ENCODE measurements at places on chromosomes 3 and 15. TPM values are rescaled to one million over a fixed set of nuclear protein-coding genes. Genes with fewer than 3 reads are reported as not detected.

DNA sequence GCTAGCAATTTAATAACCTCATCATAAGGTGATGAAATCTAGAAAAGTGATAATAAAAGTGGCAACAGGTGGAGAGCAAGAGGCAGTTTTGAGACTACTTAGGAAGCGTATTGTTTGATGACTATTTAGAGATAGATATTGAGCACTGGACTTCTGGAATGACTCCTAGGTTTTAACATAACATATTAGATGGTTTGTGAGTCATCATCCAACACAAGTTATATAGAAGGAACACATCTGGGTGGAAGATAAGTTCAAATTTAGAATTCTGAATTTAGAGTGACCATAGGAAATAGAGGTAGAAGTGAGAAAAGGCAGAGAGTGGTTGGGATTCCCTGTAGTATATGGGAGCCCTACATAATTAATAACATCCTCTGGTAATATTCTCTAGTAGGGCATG lies 282.8 kb upstream of the ALCAM start:
- DNase-seq: no peak

GRCh38 chr3:196688349-196688748 lies 23.7 kb downstream of the CEP19 start:
- no peak for DNase-seq

DNA sequence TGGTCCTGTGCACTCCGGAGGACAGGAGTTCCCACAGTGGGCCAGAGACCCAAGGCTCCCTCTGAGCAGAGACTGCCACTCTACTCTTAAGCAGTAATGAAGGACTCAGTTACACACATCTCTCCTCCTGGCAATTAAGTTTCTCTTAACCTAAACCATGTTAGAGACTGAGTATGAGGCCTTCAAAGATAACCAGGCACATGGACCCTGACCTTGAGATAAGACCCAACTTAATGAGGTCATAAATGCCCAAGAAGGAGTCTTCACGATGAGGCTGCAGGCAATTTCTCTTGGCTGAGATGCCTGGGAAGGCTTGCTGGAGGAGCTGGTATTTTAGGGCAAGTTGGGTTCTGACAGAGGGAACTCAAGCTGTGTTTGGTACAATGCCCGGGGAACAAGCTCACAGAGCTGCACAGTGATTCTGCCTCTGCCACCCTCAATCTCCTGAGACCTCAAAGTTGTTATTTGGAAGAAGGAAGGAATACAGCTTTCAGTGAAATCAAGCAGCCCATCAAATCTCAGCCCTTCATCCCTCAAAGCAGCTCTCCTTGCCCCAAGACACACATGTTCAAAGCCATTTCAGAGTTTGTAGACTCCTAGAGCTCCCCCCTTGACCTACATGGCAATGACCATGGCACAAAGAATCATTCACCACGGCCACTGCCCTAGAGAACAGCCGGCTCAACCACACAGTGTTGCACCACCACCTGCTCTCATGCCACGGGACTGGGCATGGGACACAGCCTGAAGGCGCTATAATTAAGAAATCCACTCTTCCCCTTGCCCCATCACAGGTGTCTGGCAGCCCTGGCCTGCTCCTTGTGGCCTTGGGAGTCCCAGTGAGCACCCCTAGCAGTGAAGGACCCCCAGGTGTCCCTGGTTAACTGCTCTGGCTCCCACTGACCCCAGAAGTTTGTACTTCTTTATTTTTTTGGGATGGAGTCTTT lies 7.1 kb downstream of the RMDN3 start:
- DNase-seq: no peak

DNA sequence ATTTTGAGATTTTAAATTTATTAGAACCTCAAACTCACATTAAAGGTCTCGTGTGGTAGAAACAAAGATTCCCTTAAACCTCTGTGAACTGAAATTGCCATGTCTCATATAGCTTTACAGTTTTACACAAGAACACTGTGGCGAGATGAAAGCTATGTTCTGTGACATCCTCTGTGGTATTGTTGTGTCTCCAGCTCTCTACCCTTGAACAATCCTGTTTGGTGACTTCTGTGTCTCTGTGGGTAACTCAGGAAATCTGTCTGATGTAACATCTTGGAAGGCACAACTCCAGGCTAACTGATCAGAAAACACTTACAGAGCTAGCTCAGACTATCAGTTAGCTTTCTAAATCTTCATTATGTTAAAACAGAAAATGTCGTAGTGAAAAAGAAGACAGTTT lies 318.8 kb upstream of the GBE1 start:
- no peak for DNase-seq

- no peak for DNase-seq
Observed at GRCh38 chr3:64255741-64256340, 30.6 kb upstream of the PRICKLE2 start.

DNA sequence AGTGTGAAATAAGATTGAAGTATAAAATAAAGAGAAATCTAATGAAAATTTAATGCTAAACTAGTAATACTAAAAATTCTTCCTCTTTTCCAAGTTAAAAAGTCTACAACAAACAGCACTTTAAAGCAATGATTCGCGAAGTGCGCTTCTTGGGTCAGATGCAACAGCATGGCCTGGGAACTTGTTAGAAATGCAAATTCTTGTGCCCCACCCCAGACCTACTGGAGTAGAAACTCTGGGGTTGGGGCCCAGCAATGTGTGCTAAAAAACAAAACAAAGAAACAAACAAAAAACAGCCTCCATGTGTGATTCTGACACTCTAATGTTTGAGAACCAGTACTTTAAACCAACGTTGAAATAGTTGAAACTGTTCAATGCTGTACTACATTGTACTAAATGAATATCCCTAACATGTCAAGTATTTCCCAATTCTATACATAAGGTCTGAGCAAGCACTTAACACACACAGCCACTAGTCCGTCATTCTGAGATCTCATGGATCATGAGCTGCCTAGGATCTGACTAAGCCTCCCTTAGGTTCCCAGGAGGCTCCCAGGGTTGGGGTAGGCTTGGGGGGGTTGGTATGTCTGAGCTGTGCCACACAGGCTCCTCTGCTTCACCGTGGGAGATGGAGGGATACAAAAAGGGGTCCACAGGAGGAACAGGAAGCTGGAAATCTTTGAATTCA lies 6.1 kb downstream of the RASGRP1 start:
- no peak for DNase-seq

GRCh38 chr15:92383519-92384324 lies 10.0 kb upstream of the ST8SIA2 start:
- no peak for DNase-seq

DNA sequence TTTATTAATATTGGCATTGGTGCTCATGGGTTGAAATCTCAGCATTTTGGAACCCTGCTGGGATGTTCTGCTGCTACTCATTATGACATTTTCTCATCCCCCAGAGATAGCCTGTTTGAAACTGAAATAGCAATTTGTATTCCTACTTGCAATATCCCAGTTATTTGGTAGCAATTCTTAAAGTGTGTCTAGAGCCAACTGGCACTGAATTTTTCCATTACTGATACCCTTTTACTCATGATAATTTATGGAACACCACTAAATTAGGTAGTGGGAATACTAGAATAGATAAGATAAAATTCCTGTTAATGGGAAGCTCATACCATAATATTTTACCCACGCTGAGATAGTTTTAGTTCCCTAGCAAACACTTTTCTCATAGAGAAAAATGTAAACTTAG lies 309.3 kb downstream of the SV2B start:
- no peak for DNase-seq

GRCh38 chr15:37362414-37362813 lies 262.1 kb upstream of the MEIS2 start:
- no peak for DNase-seq

DNA sequence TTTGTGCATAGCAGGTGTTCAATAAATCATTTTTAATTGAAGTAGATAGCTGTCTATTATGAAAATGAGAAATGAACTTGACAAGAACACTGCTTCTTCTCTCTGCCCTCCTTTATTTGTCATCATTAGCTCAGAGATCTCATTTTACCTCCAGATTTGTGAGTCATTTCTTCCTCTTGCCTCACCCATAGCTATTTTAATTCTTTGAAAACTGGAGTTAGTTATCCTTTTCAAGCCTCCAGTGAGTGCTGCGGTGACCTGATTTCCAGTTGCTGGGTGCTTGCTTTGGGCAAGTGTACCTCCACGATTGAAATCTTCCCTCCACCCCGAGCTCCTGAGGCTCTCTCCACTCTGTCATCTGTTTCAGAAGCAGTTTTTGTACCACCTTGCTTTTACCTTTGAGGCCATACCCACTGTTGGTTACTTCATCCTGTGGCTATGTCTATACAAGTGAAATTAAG lies 114.6 kb downstream of the NFKBIZ start:
- no peak for DNase-seq

DNA sequence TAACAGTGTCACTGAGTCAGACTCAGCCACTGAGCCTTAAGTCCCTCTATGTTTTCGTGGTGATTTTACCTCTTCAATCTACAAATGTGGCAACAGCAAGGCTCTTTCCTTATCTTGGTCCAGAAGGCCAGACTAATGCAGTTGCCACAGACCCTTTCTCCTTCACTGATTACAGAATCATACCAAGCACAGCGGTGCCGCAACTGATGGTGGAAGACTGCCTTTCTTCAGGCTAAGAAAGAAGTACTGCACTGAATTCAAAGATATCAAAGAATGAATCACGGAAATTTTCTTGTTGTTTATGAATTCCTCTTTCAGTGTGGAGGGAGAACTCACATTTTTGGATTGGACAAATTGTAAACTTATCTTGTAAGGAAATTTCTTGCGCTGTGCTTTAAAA lies 18.6 kb downstream of the DCP1A start:
- DNase-seq: no peak

DNA sequence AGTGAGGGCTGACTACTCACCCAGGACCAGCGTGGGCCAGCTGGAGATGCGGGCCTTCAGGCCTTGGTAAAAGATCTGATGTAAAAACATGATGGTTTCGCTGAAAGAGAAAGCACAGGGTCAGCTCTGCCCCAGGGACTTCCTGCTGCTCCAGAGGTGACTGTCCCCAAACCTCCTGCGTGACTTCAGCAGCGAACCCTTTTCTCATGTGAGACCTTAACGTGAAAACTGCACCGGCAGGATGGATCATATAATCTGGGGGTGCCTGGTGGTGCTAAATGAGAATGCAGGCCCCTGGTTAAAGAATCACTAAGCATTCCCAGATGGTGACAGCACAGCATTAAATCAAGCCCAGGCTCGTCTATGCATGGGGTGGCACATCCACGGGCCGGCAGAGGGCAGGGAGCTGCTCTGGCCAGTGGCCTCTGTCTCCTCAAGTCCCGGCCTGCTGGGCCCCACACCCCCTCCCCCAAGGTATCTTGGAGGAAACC lies 55.4 kb downstream of the RASGRF1 start:
- peak; percentile 31 for DNase-seq

GRCh38 chr3:181723625-181724191 lies 12.0 kb downstream of the SOX2 start:
- no peak for DNase-seq

- DNase-seq: no peak
Observed at GRCh38 chr3:149732234-149732633, 20.1 kb downstream of the COMMD2 start.

- DNase-seq: no peak
Observed at GRCh38 chr3:66208189-66208588, 12.6 kb upstream of the SLC25A26 start.

- DNase-seq: no peak
Observed at GRCh38 chr3:23626442-23626841, 179.3 kb upstream of the UBE2E1 start.

- peak; percentile 93 for DNase-seq
Observed at GRCh38 chr15:70014860-70015490, 82.7 kb downstream of the TLE3 start.

- no peak for DNase-seq
Observed at GRCh38 chr3:172177046-172177445, 137.7 kb downstream of the FNDC3B start.

DNA sequence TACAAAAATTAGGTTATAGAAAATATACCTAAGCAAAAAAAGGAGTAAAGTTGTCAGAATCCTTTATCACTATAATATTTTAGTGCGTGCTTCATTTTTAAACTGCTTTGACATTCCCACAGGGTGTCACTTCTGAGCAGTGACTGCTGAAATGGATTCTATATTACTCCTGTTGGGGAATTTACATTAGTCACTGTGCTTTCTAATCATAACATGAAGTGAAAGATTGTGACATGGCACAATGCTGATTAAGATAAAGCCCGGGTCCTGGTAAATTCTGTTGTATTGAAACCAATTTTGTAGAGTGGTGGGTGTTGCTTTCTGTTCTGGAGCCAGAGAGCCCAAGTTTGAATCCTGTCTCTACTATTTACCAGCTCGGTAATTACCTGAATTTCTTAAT lies 36.4 kb upstream of the EHHADH start:
- no peak for DNase-seq

DNA sequence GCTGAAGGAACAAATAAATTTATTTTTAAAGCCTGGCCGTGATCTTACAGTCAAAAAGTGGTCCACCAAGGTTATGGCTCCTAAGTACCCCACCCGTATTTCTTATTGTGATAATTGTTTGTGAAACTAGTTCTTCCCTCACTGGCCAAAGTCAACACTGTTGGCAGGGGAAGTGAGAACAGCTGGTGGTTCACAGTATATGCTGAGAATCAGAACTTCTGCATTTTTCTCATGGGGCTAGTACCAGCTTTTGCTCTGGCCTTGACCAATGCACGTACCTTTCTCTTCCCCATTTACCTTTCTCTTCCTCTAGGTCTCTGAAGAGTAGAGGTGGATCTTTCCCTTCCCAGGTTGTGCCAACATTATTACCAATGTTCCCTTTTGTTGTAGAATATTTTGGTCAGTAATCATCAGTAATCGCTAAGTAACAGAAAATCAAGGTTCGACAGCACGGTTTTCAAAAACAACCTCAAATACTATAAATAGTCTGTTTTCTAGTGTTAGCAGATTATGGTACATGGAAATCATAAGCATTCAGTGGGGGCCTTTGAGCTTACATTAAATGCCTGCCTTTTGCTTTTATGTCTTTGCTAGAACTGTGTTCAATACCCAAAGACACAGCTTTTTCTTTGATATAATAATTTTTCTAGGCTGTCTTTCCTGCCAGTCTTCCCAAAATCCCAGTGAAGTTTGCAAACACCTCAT lies 268.0 kb downstream of the LPP start:
- peak; percentile 78 for DNase-seq

GRCh38 chr3:170542704-170543103 lies 43.2 kb downstream of the SLC7A14 start:
- no peak for DNase-seq

GRCh38 chr3:187286467-187287059 lies 5.0 kb downstream of the MASP1 start:
- DNase-seq: no peak

A4GNT gene
- polyA plus RNA-seq: not detected

CTDSPL gene
- polyA plus RNA-seq: not detected

ADGRG7 gene
- polyA plus RNA-seq: not detected

FNDC3B gene
- 19.1 TPM for polyA plus RNA-seq

LAMB2 gene
- polyA plus RNA-seq: 1.0 TPM

Measured in GM12878 (cell line).